ENCODE measurements at places on chromosomes 16 and 17.

DNA sequence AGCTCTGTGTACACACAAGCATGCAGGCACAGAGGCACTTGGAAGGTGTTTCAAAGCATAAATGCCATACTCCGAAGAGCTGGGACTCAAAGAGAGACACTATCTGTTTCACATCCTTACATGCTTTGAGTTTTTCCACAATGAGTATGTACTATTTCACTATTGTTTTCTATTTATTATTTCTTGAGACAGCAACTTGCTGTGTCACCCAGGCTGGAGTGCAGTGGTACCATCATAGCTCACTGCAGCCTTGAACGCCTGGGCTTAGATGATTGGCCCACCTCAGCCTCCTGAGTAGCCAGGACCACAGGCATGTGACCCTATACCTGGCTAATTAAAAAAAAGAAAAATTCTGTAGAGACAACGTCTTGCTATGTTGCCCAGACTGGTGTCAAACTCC lies 31.6 kb downstream of the CYB5D2 start:
- DNase-seq = no peak

GRCh38 chr17:38608648-38609047 lies 2.9 kb upstream of the SRCIN1 start:
- no peak for DNase-seq

- DNase-seq = no peak
Observed at GRCh38 chr17:44502598-44503146, 534 bp downstream of the GPATCH8 start.

GRCh38 chr17:55418369-55419268 lies 3.0 kb downstream of the MMD start:
- no peak for DNase-seq

- no peak for DNase-seq
Observed at GRCh38 chr16:3058139-3059030, 7.1 kb upstream of the IL32 start.

DNA sequence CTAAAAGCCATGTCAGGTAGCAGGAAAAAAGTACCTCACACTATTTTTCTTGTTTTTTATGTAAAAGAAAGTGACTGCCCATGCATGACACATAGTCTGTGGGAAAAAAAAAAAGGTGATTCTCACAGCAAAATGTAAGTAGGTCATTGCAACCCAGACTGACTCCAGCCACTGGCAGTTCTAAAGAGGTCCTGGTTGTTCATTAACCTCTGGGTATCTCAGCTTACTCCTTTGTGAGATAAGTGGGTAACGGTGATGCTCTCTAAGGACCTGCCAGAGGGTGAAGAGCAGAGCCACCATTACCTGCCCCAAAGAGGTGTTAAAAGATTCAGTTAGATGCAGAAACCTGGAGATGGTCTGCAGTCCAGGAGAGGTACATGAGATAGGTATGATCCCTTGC lies 531.9 kb downstream of the GRIN2A start:
- no peak for DNase-seq

- no peak for DNase-seq
Observed at GRCh38 chr17:77915594-77916021, 42.9 kb upstream of the TNRC6C start.

- no peak for DNase-seq
Observed at GRCh38 chr16:24297375-24297774, 41.2 kb downstream of the CACNG3 start.

DNA sequence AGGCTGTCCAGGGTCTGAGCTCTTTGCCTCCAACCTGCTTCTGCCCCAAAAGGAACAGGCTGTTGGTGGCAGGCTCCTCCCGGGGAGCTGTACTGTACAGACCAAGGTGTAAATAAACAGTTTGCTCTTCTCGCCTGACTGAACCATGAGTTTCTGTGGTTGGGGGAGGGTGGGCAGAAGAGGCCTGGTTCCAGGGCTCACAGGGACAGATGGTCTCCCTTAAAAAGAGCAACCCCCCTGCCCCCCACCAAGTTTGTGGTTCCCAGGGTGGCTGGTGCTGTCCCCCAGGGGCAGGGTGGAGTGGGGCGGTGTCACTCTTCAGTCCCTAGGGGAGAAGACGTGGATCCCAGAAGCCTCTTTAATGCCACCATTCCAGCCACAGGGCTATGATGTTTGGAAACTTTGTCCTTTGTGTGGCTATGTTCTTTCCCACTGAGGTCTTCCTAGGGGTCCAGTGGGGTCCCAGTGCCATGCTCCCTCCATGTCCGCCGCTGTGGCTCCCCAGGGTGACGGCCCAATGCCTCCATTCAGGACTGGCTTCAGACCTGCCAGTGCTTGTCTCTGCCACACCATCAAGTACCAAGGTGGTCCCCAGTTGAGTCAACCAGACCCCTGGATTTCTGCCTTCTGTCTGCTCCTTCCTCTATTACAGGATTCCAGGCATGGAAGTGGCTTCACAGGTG lies 146.7 kb downstream of the RAB11FIP4 start:
- DNase-seq = no peak

- no peak for DNase-seq
Observed at GRCh38 chr16:64648282-64648681, 473.6 kb downstream of the CDH11 start.

DNA sequence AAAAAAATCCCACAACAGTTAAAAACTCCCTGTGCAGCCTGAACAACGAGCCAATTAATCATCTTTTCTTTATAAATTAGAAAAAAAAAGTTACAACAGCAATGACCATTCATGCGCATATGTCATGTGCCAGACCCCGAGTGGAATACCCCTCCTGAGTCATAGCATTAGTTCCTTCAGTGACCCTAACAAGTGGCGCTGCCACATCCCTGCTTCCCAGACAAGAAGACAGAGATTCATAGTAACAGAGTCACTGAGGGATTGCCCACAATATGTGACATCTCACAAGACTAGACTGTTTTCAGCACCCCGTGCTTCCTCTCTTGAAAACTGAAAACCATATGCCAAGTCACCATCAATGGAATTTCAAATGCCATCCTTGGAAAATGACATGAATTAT lies 7.9 kb downstream of the UMOD start:
- DNase-seq = no peak

DNA sequence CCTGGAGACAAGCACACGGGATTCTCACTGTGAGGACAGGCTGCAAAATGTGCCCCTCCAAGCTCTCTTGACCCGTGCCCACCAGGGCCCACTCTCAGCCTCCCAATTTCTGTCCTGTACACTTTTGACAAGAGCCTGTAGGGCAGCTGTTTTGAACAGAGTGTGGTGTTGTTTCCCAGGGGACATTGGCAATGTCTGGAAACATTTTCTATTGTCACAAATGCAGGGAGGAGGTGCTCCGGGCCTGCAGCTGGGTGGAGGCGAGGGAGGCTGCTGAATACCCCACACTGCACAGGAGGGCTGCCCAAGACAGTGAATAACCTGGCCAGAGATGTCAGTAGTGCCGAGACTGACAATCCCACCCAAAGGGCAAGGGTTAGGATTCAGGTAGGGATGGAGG lies 10.5 kb downstream of the CEP295NL start:
- DNase-seq = no peak

DNA sequence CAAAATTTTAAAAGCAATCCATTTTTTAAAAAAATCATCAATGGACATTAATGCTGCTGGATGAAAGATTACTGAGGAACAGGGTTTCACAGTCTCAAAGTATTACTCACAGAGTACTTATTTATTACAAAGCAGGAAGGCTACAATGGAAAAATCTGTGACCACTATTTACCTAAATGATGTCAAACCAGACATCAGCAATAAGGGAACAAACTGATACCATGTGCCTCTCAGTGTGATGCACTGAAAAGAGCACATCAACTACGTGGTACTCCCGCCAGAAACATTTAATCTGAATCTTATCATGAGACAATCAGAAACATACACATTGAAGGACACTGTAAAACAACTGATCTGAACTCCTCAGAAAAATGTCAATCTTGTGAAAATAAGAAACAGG lies 124.2 kb downstream of the PARN start:
- no peak for DNase-seq

- no peak for DNase-seq
Observed at GRCh38 chr17:15119968-15120367, 145.2 kb downstream of the PMP22 start.

DNA sequence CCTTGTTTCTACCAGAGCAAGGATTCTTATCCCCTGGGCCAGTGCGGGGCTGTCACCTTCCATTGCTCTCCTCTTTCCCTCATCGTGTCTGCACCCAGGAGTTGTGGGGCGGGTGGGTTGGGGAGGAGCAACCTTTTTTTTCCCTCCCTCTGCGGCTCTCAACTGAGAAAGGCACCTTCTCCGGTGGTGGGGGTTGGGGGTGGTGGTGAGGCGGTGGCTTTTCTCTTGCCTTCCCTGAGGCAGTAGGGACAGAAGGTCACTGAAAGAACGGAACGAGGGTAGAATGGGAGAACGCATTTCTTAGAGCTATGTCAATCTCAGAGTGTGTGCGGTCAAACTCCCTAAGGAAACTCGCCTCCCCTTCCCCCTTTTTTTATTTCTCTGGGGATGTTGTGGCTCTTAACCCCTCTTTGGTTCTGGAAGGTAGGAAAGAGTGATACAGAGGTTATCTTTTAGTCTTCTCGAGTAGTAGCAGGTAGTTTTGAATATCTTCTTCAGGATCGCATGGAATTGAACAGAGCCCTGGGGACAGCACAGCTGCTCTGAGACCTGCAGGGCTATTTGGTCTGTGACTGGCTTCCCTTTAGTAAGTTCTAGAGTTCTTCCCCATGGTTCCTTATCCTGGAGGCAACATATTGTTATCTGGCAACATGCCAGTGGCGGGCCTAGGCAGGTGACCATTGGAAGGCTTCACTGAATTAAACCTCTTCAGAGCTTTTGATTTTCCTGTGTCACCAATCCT lies 994 bp downstream of the CLTC start:
- DNase-seq = peak; percentile 43

DNA sequence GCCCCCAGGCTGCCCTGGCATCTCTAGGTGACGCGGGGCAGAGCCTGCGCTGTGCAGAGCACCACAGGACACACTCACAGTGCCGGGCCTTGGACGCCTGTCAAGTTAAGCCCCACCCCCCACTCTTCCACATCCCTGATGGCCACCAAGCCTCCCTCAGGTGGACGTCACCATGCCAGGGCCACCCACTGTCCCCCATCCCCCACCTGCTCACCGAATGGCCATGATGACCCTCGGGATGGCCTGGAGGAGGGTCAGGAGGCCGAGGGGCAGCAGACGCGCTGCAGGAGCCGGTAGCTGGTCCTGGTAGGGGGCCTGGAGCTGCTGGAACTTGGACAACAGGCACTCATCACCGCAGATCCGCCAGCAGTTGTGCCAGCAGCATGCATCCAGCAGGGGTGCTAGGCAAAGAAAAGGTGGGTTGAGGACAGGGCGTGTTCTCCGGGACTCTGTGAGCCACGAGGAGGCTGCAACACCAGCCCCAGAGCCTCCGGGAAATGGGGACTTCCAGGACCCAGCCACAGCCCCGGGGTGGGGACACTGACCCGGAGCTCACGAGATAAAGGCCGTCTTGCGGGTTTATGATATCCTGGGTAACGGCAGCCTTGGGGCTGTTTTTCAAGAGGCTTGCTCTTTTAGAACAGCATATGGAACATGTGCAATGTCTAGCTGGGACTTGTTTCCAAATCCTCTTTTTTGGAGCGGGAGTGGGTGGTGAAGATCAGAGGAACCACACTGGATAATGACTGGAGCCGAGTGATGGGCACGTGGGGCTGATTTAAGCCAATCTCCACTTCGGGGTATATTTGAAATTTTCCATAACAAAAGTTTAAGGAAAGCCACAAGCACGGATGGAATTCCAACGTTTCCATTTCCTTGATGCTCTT lies 11.4 kb downstream of the C16orf95 start:
- no peak for DNase-seq

DNA sequence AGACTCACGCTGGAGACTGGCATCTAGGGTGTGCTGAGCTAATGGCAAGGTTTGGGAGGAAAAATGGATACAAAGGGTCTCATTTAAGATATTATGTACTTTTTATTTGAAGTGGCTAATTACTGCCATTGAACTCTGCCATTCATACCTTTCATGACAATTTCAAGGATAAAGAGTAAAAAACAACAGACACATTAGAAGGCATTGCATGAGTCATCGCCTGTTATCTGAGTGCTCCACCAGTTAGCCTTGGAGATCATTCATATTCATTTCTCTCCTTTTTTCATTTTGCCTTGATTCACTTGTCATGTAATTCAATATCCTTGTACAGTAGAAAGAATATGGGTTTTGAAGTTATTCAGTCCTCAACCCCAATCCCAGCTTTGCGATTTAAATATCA lies 109.5 kb downstream of the CDH8 start:
- no peak for DNase-seq

DNA sequence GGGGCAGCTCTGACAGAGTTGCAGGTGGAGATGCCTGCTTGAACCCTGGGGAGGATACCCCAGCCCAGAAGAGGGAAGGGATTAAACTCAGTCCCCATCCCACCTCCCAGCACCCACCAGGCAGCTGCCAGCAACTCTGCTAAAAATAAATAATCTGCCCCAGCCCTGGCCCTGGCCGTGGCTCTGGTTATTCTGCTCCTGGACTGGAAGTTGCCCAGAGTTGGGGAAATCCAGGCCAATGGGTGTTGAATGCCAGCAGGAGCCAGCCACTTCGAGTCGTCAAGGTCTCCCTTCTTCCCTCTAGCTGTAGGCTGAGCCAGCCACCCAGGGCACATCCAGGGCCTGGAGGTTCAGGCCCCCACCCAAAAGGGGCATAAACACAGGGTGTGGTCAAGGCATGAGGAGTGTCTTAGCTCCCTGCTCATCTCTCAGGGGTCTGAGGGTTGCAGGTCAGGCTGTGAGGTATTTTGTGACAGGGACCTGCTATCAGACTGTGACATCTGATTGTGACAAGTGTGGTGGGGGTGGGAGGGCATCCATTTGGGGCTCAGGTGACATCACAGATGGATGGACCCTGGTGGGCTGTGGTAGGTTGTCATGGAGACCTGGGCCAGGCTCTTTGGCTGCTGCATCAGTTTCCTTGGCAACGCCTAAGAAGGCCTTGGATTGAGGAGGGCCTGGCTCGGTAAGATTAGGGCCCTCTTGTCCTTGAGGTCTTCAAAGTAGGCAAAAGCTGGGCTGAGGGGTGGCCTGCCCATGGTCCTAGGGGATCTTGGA lies 1.0 kb upstream of the RRAD start:
- DNase-seq = no peak

DNA sequence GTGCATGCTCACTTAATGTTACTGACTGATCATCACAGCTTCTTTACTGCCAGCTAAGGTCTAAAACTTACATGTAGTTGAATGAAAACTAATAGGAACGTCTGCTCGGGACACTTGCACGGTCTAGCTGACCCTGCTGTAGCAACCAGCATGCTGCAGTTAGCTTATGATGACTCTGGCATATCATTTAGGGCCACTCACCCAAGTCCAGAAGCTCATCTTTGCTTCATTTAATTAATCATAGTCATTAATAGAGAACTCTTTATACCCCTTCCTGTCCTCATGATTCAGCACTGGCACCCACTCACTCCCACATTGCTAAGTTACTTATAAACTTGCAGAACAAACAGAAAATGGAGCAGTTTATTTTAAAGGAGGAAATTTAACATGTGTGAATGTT lies 136.3 kb downstream of the NLK start:
- no peak for DNase-seq

DNA sequence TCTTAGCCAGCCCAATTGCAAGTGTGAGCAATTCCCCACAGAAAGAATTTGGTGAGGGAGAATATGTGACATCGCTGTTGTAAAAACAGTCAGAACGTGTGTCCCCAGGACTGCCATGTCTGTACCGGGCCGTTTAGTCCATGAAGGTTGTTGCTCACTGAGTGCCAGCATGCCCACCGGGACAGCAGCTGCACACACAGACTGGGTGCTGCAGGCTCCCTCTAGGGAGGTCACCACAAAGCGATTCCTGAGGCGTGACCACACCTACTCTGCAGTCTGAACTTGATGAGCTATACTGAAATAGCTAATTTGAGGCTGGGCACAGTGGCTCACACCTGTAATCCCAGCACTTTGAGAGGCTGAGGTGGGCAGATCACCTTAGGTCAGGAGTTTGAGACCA lies 44.1 kb upstream of the ADORA2B start:
- no peak for DNase-seq

All from CD4-positive, alpha-beta T cell treated with Interleukin-15 for 4 hours (primary cell).